ENCODE measurements at places on chromosomes 12 and 14.

- DNase-seq = no peak
Observed at GRCh38 chr14:104148433-104149277, 10.3 kb downstream of the KIF26A start.

- no peak for DNase-seq
Observed at GRCh38 chr12:20211541-20211940, 156.8 kb upstream of the PDE3A start.

DNA sequence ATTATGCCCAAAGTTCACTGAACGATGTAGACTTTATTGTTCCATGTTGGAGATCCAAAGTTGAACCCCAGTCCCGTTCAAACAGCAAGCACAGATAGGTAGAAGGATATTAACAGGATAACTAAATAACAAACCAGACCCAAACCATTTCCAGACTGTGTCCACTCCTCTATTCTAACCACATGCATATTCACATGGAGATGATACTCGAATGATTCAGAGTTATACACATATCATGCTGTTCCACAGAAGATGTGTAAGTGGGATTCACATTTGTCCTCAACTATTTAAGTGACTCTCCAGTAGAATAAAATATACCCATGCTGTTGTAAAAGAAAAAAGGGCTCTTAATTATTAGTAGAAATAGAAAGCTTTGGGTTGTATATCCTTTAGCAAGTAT lies 185.9 kb downstream of the ITPR2 start:
- no peak for DNase-seq

DNA sequence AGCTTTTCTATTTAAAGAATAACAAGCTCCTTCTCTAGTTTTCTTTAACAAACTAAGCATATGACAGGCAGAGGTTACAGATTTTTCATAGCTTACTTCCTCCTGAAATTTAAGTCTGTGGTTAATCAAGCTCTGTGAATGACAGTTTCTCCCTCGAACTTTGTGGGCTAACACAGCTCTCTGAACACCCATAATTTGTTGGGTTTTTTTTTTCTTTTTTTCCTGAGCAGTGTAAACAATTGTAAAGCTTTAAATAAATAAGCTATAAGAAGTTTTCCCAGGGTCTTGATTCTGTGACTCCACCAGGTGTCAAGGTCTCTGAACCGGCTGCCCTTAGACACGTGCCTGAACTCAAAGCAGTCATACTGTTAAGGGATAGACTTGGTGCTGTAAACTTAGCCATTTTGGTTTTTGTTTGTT lies 128.1 kb upstream of the AMIGO2 start:
- DNase-seq = no peak

- no peak for DNase-seq
Observed at GRCh38 chr14:100470523-100470897, 116.7 kb downstream of the BEGAIN start.

DNA sequence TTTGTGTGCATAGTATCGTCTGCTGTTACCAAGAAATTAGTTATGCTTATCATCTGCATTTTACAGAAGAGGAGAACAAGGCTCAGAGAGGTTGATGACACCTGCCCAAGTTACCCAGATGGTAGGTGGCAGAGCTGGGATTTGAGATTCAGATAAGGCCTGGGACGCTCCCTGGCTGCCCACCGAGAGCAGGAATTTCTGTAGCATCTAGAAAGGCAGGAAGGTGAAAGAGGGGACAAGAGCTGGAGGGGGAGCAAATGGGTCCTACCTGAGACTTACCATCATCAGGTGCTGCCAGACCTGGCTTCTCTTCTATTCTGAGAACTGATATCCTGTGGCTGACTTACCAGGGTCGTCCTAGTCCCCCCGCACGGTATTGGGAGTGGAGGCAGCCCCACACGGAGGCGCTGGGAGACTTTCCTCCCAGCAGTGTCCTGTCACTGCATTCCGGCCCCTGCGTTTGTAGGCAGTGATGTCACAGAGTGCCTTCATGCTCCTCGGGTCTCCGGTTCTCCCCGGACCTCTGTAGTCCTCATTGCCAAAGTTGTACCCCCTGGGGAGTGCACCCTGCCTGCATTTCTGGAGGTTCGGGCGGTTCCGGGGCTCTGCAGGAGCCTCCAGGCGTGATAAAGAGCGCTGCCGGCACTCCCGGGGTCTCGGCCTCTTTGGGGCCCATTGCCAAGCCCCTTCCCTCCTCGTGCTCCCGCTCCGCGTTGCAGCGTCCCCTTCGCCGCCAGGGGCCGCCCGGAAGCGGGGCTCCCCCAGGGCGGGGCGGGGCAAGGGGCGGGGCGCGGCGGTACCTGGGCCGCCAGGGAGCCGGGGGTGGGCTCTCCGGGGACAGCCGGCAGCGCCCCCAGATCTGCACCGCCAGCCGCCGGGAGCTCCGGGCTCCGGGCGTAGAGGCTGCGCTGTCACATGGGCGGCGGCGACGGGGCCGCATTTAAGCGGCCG lies at the start of gene CABP1:
TSS of gene CABP1 (plus strand) at position 856 of the 951 bp plus-strand sequence. CDS start at position 916, 60 bp downstream.
- DNase-seq = no peak

- DNase-seq = no peak
Observed at GRCh38 chr12:2735432-2735831, 59.3 kb upstream of the FKBP4 start.

GRCh38 chr12:58172433-58173073 lies 231.2 kb downstream of the ATP23 start:
- no peak for DNase-seq

GRCh38 chr12:54744590-54744989 lies 96.4 kb upstream of the DCD start:
- no peak for DNase-seq

DNA sequence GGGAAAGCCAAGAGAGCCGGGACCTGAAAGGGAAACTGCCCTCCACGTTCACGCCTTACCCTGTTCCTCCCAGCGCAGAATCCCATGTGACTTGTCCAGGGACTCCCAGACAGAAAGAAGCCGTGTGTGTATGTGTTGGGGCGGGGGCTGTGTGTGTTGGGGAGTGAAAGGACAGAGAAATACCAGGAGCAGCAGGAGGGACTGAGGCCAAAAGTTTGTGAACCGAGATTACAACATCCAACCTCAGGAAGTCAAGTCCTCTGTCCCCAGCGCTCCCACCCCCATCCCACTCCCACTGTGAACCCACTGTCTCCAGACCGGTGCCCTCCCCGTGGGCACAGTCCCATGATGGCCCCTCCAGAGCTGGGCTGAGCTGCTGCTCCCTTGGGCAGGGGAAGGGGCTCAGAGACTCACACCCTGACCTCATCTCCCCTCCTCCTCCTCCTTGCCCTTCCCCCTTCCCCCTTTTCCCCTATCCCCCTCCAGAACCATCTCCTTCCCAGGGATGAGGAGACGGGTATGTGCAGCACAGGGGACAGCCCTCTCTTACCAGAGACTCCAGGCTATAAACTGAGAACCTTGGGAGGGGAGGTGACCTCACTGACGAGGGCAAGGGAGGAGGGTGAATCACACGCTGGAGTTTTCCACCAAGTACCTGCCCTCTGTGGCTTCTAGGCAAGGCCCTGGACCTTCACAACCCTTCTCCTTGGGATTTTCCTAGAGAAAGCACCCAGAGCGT lies at the start of gene SLC6A12:
TSS of gene SLC6A12 (minus strand) at position 155 of the 739 bp plus-strand sequence. CDS start 4,171 bp downstream, outside the sequence.
- DNase-seq = no peak

DNA sequence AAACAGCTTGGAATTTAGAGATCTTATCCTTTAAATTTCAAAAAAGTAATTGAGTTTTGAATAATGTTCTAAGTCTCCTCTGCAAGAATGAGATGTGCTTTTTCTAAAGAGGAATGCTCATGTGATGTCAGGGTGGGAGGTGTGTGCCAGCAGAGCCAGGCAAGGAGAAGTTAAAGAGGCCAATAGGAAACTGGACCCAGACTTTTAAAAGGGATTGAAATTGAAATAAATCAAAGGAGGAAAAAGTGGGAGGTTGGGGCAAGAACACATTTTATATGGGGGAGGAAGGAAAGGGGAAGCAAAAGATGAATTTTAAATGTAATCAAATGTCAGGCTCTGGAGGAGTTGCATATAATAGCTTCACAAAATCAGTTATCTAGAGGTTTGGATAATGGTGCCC lies 126.1 kb downstream of the FIGNL2 start:
- peak; percentile 18 for DNase-seq

DNA sequence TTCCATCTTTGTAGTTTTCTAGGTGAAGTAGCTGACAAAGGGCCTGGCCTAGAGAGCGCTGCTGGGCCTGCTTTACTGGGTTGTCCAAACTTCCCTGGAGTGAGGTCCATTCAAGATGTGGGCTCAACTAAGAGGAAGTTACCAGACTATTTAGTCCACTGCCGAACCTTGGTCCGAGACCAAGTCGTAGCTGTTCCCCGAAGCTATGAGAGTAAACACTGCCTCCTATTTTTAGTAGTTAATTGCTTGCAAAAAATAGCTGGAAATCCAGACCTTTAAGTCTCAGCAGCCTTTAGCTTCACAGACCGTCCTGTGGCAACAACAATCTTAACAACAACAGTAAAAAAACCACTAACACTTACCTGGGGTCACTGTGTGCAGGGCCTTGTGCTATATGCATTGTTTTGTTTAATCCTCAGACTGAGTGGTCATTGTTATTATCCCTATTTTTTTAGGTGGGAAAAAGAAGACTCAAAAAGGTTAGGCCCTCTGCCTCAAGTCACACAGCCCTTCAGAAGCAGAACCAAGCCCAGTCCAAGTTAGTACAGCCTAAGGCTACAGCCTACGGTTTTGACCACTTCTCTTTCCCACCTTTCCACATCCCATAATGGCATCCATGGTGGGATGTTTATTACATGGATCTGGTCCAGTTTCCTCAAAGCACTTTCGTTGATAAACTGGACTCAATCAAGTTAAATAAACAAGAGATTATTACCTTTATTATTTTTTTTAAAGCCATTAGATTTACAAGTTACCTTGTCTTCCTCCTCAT lies 30.6 kb downstream of the SOCS2 start:
- no peak for DNase-seq

DNA sequence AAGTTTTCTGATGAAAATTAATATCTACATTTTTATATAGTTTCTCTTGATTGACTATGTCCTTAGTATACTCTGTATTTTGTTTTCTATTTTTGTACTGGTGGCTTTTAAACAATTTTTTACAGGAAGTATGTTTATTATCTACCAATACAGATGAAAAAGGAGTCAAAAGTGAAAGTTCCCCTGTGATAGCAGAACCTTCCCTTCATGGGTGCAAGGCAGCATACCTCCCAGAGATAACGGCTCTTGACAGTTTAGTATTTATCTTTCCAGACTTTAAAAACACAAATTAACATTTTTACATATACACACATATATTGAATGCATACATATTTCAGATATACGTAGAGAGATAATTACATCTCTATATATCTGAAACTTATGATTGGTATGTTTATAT lies 17.1 kb upstream of the FAM234B start:
- DNase-seq = no peak

GRCh38 chr12:94326727-94327126 lies 132.9 kb downstream of the CEP83 start:
- no peak for DNase-seq

GRCh38 chr12:122878780-122879612 lies 16.9 kb downstream of the VPS37B start:
- DNase-seq = no peak

- no peak for DNase-seq
Observed at GRCh38 chr12:15146585-15146984, 74.6 kb downstream of the RERG start.

GRCh38 chr12:108685469-108686260 lies 45.7 kb downstream of the CORO1C start:
- DNase-seq = no peak

GRCh38 chr12:128783129-128783574 lies 40.6 kb downstream of the SLC15A4 start:
- DNase-seq = no peak

GRCh38 chr12:119375883-119376190 lies 41.3 kb downstream of the CCDC60 start:
- DNase-seq = no peak

GRCh38 chr12:6068227-6068626 lies 56.2 kb downstream of the VWF start:
- no peak for DNase-seq

DNA sequence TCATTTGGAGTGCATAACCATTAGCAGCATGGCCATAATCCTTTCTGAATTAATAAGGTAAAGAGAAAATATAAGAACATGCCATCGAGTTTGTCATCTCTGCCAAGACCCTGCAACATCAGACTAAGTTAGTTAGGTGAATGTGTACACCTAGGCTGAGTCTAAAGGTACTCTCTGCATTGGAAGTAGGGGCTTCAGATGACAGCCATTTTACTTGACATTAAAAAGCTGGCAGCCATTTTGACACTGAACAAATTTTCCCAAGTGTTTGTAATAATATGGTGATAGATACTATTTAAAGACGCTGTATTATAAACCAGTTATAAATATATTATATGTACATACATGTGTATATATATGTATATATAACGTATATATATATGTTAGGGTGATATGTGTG lies 79.0 kb downstream of the SUDS3 start:
- no peak for DNase-seq

- no peak for DNase-seq
Observed at GRCh38 chr12:103169-103981, 36.8 kb downstream of the IQSEC3 start.

DNA sequence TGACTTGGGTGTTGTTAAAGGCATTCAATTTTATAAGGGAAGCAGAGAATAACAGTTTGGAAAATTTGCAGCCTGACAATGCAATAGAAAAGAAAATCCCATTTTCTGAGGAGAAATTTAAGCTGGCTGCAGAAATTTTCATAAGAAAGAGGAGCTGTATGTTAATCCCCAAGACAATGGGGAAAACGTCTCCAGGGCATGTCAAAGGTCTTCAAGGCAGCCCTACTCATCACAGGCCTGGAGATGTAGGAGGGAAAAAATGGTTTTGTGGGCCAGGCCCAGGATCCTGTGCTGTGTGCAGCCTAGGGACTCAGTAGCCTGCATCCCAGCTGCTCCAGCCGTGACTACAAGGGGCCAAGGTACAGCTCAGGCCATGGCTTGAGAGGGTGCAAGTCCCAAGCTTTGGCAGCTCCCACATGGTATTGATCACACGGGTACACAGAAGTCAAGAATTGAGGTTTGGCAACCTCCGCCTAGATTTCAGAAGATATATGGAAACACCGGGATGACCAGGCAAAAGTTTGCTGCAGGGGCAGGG lies 846.4 kb downstream of the C12orf50 start:
- DNase-seq = no peak

GRCh38 chr12:104414581-104415341 lies 42.0 kb upstream of the CHST11 start:
- DNase-seq = no peak

- DNase-seq = no peak
Observed at GRCh38 chr12:24954261-24954660, 5.4 kb upstream of the BCAT1 start.

DNA sequence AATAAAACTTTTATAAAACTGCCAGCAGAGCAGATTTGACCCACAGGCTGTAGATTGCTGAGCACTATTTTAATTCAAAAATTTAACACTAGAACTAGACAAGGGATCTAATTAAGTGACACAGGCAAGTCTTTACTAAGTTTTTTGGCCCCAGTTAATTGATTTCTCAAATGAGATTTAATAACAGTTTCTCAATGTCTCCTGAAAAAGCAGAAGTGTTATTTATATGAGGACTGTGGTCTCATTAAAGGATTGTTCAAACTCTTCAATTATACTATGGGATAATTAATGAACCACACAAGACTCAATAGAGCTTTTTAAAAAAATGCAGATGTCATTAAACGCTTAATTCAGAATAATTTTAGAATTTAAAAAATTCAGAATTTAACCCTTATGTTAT lies 1.9 kb downstream of the HEATR5A start:
- no peak for DNase-seq

Measured in caudate nucleus (tissue), 63 donors.